ENCODE measurements at places on chromosomes 4 and X.

- DNase-seq = peak; percentile 13
Measured at GRCh38 chr4:111283066-111283677, 660.3 kb upstream of the PITX2 start.

GRCh38 chrX:291411-291901 lies 10.3 kb downstream of the PLCXD1 start:
- no peak for DNase-seq

GRCh38 chr4:136009258-136009832 lies 1522.9 kb downstream of the PCDH18 start:
- no peak for DNase-seq

DNA sequence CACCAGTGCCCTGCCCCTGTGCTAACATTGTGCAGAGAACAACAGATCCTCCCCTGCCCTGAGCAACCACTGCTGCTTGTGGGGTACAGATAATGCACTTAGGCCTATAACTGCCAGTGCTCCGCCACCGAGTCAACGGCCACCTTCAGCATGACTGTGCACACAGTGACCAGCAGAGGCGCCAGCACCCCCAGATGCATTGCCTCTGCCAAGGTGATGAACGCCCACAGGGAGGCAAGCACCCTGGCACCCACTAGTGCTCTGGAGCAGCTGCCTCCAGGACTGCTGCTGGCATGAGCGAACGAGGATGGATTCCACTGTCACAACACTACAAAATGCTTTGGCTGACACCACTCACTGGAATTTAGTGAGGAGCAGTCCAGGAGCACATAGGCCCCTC lies 38.2 kb downstream of the SPIN2B start:
- DNase-seq = no peak

DNA sequence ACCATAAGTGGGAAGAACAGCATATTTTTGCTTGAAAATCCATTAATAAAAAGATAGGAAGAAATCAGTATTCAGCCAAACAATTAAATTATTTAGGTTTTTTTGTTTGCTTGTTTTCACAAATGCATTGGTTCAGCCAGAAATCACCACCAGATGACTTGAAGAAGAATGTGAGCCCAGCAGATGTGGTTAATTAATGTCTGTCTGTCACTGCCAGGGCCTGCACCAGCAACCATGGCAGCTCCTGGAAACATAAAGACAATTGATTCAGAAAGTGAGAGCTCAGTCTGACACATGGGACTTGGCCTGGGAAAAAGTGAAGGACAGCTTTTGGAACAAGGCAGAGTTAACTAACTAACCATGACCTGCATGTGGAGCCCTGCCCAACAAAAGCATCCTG lies 74.0 kb downstream of the MAOB start:
- DNase-seq = no peak

- no peak for DNase-seq
Measured at GRCh38 chr4:36209941-36210649, 34.2 kb downstream of the ARAP2 start.

DNA sequence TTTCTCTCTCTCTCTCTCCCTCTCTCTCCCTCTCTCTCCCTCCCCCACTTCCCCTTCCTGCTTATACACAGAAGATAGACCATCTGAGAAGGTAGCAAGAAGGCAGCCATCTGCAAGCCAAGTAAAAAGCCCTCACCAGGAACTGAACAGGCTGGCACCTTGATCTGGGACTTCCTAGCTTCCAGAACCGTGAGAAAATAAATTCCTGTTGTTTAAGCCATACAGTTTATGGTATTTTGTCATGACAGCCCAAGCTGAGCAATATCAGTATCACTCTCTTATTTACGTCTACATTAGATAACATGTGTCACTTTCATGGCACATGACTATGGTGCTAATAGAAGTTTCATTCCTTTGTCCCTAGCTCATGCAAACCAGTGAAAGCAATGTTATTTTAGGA lies 581.1 kb downstream of the INPP4B start:
- DNase-seq = no peak

- DNase-seq = no peak
Measured at GRCh38 chr4:89463341-89463740, 155.7 kb upstream of the GPRIN3 start.

DNA sequence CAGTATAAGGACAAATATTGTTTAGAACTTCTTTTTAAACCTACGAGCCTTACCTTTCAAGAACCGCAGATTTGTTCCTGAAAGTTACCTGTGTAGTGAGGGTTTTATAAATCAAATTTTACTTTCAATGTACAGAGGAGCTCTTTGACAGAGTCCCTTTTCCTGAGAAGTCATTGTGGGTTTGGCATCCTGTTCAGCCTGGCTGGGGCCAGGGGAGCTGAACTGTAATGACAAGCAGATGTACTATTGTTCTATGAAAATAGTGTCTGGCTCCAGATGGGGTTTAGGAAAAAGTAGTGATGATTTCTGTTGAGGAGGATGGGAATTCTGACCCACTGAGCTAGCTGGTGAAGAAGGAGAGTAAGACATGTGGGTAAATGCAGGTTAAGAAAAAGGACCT lies 196.2 kb upstream of the PGRMC2 start:
- no peak for DNase-seq

DNA sequence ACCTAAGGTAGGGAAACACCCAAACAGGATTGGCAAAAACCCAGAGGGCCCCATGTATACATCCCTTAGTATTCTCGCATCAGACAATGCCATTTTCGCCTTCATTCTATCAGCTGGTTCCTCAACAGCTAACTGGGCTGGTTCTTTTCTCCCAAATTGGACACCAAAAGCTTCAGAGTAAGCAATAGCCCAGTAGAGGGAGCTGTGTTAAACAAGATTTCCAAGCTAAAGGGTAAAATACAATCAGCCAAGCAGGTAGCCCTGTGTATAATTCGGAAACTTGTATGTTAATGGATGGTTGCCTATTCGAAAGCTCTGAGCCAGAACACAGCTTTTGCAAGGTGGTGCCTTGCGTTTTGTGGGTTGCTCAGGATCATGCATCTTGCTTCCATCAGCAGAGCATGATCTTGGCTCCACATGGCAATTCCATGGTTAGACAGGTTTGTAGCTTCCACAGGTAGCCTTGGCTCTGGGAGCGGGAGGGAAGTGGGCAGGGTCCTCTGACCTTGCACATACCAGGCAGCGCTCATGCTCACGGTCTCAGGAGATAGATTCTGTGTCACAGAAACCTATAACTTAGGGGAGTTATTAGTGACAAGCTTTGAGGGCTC lies 115.2 kb upstream of the LNX1 start:
- DNase-seq = no peak

- no peak for DNase-seq
Measured at GRCh38 chrX:19303256-19303880, 40.4 kb upstream of the PDHA1 start.

- no peak for DNase-seq
Measured at GRCh38 chrX:40054793-40055192, 43.0 kb downstream of the BCOR start.

DNA sequence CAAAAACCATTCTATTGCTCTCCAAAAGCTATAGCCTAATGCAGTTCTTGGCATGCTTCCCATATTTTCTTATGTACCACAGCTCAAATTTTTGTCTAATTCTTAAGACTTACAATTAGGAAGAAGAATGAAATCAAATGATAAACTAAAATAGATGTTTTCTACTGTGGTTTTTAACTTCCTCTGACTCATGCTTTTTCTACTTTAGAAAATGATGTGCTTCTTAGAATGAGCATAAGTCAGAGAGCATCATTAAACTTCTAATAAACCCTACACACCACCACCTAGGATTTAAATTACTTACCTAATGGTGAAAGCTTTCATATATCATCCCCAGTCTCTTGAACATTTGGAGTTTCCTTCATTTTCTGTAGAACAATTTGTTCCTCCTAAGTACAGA lies 217.0 kb upstream of the NDST3 start:
- no peak for DNase-seq

DNA sequence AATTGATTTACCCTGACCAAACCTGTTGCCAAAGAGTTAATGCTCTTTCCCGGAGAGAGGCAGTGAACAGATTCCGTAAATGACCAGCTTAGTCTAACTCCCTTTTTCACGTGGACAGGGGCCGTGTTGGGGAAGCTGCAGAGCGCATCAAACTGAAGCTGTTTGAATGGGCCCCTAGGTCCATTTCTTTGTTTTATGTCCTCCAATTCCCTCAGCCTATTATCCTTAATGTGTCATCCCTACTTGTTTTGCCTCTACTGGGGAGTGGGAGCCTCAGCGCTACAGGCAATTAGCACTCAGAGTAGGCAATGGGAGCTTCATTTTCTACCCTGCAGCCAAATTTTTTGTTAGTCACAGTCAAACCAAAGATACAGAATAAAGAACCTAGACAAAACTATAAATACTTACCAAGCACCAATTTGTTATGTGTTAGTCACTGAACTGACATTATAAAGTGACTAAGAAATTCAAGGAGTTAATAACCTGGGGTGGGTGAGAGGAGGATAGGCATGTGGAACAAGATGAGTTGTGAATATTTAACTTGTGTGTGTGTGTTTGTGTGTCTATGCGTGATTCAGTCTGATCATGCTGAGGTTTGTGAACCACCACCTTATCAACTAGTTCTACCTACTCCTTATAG lies 417.4 kb downstream of the PACRGL start:
- no peak for DNase-seq
